T-helper 9 cell (primary cell): ENCODE measurements at places on chromosomes 1 and 21.

GRCh38 chr1:52702886-52703787 lies 5.0 kb upstream of the COA7 start:
- DNase-seq = peak; percentile 68

- DNase-seq = no peak
Measured at GRCh38 chr1:7962636-7963377, 1.3 kb downstream of the PARK7 start.

GRCh38 chr1:246417813-246418564 lies 89.1 kb downstream of the SMYD3 start:
- no peak for DNase-seq

- DNase-seq = no peak
Measured at GRCh38 chr1:3614755-3615742, 3.7 kb upstream of the MEGF6 start.

DNA sequence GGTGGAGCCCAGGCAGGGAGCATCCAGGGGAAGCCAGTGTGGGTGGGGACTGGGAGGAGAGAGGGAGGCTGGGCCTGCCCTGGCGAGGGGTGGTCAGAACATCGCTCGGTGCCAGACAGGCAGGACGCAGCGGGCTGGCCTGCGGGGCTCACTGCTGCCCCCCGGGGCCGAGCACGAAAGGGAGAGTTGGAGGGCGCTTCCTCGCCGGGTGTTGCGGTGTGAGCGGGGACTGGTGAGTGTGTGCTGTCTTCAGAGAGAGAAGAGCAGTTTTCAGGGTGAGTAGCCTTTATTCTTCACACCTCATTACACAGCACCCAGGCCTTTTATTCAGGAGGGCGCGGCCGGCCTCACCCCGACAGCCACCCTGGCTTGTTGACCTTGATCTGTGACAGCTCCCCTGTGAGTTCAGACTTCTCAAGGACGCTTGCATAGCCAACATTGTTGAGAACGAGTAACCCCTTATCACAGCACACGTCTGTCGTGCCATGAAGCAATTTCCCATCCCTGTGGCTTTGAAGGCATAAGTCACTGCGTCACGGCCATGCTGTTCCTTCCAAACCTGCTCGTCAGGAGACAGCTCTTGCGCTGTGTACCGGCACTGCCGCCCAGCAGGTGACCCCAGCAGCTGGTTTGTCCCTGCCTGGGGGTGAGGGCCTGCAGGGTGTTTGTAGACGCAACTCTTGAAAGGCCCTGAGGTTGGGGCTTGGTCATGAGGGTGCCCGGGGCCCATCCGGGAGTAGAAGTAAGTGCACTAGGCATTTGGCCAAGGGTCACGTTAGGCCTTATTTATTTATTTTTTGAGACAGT lies 54.6 kb downstream of the PRKCZ start:
- DNase-seq = no peak

- no peak for DNase-seq
Measured at GRCh38 chr1:5622412-5622811, 369.8 kb downstream of the NPHP4 start.

GRCh38 chr1:145997016-145997717 lies 788 bp upstream of the TXNIP start:
- DNase-seq = peak; percentile 47

GRCh38 chr1:165703648-165704047 lies 5.3 kb upstream of the ALDH9A1 start:
- DNase-seq = no peak

DNA sequence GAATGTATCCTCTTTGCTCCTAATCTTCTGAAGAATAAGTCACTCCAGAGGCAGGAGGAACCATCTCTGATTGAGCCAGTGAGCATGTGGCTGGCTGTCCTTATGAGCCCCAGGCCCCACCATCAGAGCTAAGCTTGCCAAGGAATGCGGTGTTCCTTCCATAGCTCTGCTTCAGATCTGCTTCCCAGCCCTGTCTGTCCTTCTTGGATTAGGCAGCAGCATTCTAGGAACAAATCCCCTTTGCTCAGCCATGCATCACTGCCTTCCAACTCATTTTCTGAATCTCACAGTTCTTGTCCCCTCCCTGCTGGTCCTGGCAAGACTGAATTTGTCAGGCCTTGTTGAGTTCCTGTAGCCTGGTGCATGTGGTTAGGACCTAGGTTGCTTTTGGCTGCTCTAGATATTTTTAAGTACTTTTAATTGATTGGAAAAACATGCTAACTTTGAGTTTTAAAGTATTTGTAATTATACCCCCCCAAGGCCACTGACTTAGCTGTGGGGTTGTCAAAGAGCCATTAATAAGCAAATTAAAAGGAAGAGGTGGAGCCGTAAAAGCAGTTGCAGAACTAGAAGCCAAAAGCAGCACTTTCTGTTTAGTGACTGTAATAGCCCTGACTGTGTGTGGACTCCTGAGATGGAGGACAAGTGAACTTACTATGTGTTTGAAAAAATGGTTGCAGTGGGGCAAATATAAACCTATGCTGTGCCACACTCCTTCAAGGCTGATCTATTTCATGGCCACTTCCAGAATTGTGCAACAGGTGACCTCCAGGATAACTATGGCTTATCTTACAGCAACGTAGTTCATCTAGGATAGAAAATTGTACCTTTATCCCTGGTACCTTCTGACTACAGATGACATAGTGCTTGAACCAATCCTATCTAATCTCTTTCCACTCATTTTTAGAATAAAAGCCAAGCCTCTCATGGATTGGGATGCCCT lies 61.3 kb upstream of the BACH1 start:
- DNase-seq = no peak

DNA sequence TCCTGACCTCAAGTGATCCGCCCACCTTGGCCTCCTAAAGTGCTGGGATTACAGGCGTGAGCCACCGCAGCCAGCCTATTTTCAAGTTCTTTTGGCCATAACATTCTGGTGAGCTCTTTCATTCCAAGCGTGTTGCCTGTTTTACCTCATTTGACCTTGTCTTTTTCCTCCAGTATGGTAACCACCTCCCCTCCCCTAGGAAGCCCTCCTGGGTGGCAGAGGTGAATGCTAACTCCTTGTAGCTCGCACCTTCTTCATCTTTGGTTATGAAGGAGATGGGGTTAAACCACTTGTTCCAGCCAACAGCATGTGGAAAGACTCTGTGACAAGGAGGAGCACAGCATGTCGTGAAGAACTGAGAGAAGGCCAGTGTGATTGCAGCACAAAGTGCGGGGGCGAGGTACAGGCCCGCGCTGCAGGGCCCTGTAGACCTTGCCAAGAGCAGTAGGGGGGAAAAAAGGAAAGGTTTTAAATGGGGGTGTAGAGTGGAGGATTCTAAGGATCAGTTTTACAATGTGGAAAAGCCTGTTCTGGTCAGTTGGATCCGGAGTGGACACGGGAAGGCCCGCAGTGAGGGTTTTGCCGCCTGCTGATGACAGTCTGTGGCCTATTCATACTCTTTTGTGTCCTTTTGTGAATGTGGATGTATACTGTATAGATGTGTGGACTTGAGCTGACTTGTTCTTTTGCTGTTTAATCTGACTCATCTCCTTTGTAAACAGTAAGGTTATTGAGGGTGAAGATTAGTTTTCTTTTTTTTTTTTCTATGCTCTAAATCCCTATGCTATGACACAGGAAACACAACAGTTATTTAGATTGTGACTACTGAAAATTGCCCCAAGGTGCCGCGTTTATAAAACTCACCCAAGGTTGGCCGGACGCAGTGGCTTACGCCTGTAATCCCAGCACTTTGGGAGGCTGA lies 7.5 kb upstream of the ZNF436 start:
- no peak for DNase-seq

GRCh38 chr1:150066838-150067183 lies 765 bp upstream of the VPS45 start:
- peak; percentile 13 for DNase-seq

- DNase-seq = no peak
Measured at GRCh38 chr1:66533804-66534740, at the start of gene SGIP1. Gene SGIP1, plus strand, starts transcription at chr1:66534153. Its CDS starts 206 bp downstream, at chr1:66534359.

- no peak for DNase-seq
Measured at GRCh38 chr1:219757890-219758289, 145.0 kb upstream of the ZC3H11B start.

DNA sequence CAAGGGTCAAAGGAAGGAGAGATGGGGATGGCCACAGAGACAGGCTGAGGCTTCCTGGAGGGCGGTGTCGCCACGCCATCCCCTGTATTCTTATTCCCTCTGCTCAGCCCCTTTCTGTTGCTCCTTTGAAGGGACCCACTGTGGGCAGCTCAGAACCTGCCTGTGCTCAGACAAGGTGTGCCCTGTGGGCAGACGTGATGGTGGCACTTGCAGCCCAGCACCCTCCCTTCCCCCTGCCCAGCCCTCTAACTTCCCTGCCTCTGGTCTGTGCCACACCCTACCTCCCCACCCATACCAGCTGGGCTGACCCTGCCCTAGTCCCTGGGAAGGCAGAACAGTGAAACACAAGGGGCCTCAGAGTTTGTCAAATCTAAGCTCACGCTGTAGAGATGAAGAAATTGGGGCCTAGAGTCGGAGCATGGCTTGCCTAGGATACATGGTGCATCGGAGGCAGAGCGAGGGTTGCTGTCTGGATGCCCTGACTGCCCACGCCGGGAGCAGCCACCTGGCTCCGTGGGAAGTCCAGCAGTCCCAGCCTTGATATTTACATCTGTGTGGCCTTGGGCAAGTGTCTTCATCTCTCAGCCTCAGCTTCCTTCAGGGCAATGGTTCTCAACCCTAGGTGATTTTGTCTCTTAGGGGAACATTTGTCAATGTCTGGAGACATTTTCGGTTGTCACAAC lies 68.6 kb upstream of the RUNX3 start:
- no peak for DNase-seq

GRCh38 chr1:26887125-26887524 lies 3.0 kb downstream of the GPN2 start:
- no peak for DNase-seq
